Hair follicular keratinocyte (primary cell): ENCODE measurements at places on chromosomes 11 and 22. TPM values are rescaled to one million over a fixed set of nuclear protein-coding genes. Genes with fewer than 3 reads are reported as not detected.

NDUFS3 gene
- total RNA-seq, result 75.5 and 101 TPM in 2 replicates

SLC25A22 gene
- 19.0 and 21.6 TPM in 2 replicates for total RNA-seq

DBX1 gene
- total RNA-seq, result not detected in 2 replicates

OR4A16 gene
- total RNA-seq, result not detected in 2 replicates

CNTN5 gene
- total RNA-seq, result not detected in 2 replicates

THYN1 gene
- total RNA-seq, result 67.1 and 71.8 TPM in 2 replicates

VSTM5 gene
- under 0.01 TPM in 1 of 2 replicates, not detected in the other for total RNA-seq

APOA5 gene
- not detected in 2 replicates for total RNA-seq

SAA2 gene
- total RNA-seq, result 7.4 and 19.6 TPM in 2 replicates

CNGA4 gene
- total RNA-seq, result 0.16 TPM in 1 of 2 replicates, not detected in the other

GDPD4 gene
- total RNA-seq, result not detected in 2 replicates

TRIM3 gene
- total RNA-seq, result 8.7 and 12.5 TPM in 2 replicates

CCDC82 gene
- 5.3 and 6.1 TPM in 2 replicates for total RNA-seq

C22orf31 gene
- not detected in 2 replicates for total RNA-seq

SLC37A4 gene
- total RNA-seq, result 22.0 and 24.0 TPM in 2 replicates

LIF gene
- total RNA-seq, result 0.99 and 2.3 TPM in 2 replicates

RHOD gene
- 234 and 269 TPM in 2 replicates for total RNA-seq

TMEM121B gene
- 0.16 TPM in 1 of 2 replicates, not detected in the other for total RNA-seq

OVCH2 gene
- not detected in 2 replicates for total RNA-seq

PLAAT4 gene
- total RNA-seq, result not detected in 2 replicates

SIK2 gene
- total RNA-seq, result 5.9 and 6.4 TPM in 2 replicates

FGF19 gene
- 0.15 and 0.16 TPM in 2 replicates for total RNA-seq

ABTB2 gene
- 1.9 and 3.4 TPM in 2 replicates for total RNA-seq

SLN gene
- total RNA-seq, result not detected in 2 replicates

HBB gene
- total RNA-seq, result not detected in 2 replicates

LRRC10B gene
- not detected in 2 replicates for total RNA-seq

FOLR2 gene
- total RNA-seq, result not detected in 2 replicates

C2CD2L gene
- total RNA-seq, result 4.5 and 7.3 TPM in 2 replicates

GRAMD1B gene
- total RNA-seq, result 0.04 TPM in 1 of 2 replicates, not detected in the other

BTBD18 gene
- total RNA-seq, result not detected in 2 replicates

MOV10L1 gene
- not detected in 2 replicates for total RNA-seq

GGTLC3 gene
- total RNA-seq, result not detected in 2 replicates

VWA5A gene
- 16.1 and 25.1 TPM in 2 replicates for total RNA-seq

GNAZ gene
- 0.08 TPM in 1 of 2 replicates, not detected in the other for total RNA-seq

CSNK2A3 gene
- total RNA-seq, result 0.47 and 0.49 TPM in 2 replicates

KDM2A gene
- 20.2 and 21.2 TPM in 2 replicates for total RNA-seq
